ENCODE measurements at places on chromosomes 5 and 9.

DNA sequence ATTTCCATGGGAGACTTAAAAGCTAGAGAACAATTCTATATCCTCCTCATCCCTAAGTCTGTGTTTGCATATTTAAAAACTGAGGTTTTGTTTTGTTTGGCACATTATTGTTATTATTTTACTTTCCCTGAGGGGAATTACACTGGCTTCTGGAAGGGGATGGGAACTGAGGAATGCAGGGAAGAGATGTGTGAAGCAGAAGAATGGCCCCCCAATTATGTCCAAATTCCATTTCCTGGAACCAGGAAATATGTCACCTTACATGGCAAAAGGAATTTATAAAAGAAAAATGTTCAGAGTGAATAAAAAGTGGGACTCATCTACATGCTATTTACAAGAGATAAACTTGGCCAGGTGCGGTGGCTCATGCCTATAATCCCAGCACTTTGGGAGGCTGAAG, 129.8 kb downstream of the MARCHF11 start:
- DNase-seq: no peak

GRCh38 chr5:95862671-95863382, 40.3 kb upstream of the GLRX start:
- DNase-seq: no peak

GRCh38 chr5:43209833-43210232, 17.8 kb downstream of the NIM1K start:
- no peak for DNase-seq

- DNase-seq: no peak
Observed at GRCh38 chr5:133232911-133233310, 181.1 kb downstream of the HSPA4 start.

- DNase-seq: no peak
Observed at GRCh38 chr5:28281351-28281750, 1243.0 kb upstream of the CDH9 start.

GRCh38 chr5:139065306-139065705, 132.9 kb downstream of the SIL1 start:
- no peak for DNase-seq

Measured in activated T-helper 1 cell treated with anti-CD3 and anti-CD28 coated beads, Interleukin-12 subunit alpha, Interleukin-12 subunit beta, Interleukin-2, Interleukin-4 antibody, amounts not matched to agents 30 ng/mL and 10 ng/mL and 1 ng/mL, durations not matched to agents 14 hours and 24 hours and 36 hours (primary cell).